Frontal cortex (tissue), 4 donors: ENCODE measurements at places on chromosomes 2 and 18.

- DNase-seq: no peak
Measured at GRCh38 chr2:239719791-239720360, 305.3 kb downstream of the NDUFA10 start.

DNA sequence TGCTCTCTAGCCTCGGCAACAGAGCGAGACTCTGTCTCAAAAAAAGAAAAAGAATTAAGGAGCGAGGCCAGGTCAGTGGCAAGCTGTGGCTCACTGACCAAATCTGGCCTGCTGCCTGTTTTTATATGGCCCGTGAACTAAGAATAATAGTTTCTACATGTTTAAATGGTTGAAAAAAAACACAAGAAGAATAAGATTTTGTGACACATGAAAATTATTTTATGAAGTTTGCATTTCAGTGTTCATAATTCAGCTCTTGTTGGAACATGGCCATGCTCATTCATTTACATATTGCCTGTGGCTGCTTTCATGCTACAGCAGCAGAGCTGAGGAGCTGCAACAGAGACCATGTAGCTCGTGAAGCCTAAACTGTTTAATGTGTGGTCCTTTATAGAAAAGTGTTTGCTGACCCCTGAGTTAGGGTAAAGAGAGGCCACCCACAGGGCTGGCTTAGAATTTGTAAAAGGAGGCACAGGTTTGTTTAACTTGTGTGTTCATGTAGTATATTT is 59.5 kb downstream of the MFSD6 start:
- no peak for DNase-seq

- no peak for DNase-seq
Measured at GRCh38 chr2:68088940-68089339, 26.1 kb upstream of the C1D start.

DNA sequence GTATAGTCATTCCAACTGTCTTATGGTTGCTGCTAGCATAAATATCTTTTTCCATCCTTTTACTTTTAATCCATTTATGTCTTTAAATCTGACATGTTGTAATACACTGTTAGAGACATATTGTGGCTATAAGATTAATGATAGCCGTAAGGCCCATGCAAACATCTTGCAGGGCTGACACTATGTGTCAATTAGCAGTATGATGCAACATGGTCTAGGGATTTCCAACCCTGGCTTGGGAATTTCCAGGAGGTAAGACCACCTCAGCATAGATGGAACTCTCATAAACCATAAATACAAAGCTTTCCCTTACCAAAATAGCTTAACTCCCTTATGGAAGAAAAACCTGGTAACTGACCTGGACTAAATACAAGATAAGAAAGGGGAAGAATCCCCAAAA is 16.5 kb downstream of the SCLY start:
- DNase-seq: no peak

DNA sequence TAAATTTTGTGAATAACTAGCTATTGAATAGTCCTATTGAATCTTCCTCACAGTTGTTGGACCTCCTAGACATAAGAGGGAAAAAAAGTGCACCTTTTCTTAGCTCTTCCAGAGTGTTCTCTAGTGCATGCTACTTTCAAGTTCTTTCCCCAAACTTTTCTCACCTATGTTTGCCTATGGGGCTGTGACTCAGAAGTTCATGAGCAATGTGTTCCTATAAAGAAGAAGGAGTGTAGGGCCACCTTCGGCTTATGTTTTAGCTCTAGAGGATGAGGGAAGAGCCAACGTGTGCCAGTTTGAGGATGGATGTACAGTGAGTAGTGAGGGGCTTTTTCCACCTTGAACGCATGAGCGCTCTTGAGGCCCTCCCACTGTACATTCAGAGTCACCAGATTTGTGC is 27.0 kb upstream of the HNMT start:
- DNase-seq: no peak

GRCh38 chr2:238789317-238789806 is 58.5 kb upstream of the TWIST2 start:
- no peak for DNase-seq

- peak; percentile 19 for DNase-seq
Measured at GRCh38 chr18:51278045-51278649, 80.7 kb upstream of the MEX3C start.

DNA sequence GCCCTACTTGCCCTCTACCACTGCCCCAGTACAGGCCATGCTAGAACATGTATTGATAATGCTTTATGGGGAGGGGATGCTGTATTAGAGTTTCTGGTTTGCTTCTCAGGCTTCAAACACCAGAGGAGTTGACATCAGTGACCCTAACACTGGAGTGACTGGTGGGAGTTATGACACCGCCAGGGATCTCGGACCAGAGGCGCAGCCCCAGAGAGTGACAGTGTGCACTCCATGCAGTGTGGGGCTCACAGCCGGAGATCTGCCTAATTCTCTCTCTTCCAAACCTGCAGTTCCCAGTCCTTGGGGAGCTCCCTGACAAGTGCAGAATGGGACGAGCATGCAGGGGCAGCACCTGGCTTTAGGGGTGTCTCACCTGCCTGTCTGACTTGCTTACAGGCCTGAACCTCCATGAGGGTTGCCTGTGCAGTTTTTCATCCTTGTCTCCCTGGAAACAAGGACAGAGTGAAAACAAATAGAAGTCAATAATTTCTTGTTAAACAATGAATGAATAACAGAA is 244.9 kb upstream of the MYT1L start:
- DNase-seq: no peak
